ENCODE measurements at places on chromosomes 3 and 15.

DNA sequence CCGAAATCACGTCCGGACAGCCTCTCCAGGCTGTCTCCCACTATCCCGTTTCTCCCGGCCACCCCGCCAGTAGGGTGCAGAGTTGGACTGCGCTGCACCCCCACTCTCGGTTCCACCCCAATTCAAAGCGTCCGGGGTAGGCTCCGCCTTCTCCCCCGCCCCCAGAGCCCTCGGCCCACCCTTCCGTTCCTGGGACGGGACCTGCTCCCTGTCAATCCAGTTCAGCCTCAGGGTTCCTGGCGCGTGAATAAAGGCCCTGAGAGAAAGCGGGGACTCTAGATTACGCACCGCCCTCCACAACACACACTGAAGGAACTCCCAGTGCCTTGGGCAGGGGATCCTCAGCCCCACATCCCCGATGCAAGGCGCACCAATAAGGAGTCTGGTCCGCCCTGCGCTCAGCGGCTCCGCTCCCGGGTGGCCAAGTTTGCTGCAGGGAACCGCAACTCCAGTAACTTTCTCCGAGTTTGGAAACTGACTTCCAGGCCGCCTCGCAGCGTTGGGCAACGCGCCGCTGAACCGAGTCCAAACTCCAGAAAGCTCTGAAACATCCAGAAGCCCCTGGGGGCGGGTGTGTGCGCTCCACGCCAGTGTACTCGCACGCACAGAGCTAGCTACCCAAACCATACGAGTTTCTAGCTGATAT, 1.9 kb downstream of the ADAMTS9 start:
- no peak for DNase-seq

DNA sequence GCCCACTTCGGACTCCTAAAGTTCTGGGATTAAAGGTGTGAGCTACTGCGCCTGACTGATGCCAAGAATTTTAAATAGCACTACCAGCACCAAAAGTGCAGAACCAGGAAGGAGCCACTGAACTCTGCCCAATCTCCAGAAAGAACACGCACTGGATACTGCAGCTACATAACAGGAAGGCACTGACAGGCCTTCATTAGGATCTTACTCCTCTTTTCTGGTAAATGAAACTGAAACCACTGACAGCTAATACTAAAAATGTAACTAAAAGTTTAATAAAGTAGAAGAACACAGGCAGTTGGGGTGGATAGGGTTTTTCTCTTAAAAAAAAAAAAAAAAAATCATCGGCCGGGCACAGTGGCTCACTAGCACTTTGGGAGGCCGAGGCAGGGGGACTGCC, 74.1 kb upstream of the CHRM5 start:
- no peak for DNase-seq

DNA sequence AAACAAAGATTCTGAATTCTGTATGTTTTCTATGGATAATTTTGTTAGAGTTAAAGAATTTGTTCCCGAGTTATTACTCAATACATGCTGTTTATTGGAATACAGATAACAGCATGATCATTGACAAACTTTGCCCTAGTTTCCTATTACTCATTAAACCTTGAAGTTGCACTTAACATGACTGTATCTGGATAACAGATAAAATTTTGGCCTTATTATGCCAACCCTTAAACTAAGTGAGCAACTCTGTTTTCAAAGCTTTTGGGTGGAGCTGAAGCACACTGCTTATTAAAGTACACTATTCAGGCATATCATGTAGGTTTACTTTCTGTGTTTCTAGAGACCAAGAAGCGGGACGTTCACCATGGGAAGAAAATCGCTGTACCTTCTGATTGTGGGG, at the start of gene AADAC:
Gene AADAC (plus strand): TSS at position 318 of the 400 bp plus-strand sequence. CDS start 47 bp downstream, at position 365.
- no peak for DNase-seq

DNA sequence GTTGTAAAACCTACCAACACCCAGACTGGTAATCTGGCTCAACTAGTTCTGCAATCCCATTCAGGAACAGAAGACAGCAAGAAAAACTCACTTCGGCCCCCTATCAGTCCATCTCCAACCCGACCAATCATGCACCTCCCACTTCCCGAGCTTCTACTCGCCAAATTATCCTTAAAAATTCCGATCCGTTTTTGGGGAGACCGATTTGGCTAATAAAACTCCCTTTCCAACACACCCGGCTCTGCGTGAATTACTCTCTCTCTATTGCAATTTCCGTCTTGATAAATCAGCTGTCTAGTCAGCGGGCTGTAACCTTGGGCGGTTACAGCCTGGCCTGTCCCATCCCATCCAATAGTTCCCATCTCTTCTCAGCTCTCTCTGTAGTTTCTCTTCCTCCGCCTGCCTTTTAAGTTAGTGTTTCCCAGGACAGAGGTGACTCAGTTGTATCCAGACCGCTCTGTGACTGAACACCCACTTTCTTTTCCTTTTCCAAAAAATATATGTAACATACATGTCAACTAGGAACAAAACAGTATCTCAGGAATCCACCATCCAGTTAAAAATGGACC, 780 bp upstream of the ACAD9 start:
- DNase-seq: peak; percentile 78

- peak; percentile 95 for DNase-seq
Measured at GRCh38 chr15:59063042-59063441, 41.9 kb upstream of the CCNB2 start.

DNA sequence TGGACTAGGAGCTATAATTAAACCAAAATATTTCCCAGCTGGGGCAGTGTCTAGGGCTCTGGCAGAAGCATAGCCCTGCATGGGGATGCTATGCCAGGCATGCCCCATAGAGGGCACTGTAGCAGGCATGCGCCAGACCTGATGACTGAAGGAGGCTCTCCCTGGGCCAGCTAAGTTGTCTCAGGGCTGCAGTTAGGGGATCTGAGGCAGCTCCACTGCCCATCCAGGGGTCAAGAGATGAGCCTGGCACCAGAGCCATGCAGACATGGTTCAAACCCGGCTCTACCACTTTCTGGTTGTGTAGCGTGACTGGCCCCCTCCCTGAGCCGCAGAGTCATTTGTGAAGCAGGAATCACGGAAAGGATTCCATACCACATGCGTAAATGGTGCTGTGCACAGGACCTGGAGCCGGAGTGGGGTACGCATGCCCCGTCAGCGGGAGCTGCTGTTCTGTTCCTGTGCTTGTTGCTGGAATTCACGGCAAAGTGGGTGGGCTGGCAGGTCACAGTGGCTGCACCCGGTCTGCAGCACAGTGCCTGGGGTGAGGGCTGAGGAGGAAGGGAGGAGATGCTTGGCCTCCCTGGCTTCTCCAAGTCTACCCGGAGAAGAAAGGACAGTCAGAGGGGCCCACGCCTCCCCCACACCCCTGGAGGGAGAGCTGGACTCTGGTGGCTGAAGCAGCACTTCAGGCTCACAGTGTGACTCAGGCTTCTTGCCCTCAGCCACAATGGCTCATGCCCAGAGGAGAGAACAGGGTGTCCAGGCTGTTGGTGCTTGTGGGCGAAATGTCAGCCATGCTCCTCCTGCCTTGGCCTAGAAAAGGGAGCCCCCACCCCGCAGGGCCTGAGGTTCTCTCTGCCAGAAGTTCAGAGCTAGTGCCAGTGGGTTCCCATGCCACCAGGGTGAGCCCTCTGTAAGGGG, 43.1 kb downstream of the DNASE1L3 start:
- peak; percentile 87 for DNase-seq

GRCh38 chr3:123072152-123072551, 5.3 kb downstream of the PDIA5 start:
- DNase-seq: no peak

DNA sequence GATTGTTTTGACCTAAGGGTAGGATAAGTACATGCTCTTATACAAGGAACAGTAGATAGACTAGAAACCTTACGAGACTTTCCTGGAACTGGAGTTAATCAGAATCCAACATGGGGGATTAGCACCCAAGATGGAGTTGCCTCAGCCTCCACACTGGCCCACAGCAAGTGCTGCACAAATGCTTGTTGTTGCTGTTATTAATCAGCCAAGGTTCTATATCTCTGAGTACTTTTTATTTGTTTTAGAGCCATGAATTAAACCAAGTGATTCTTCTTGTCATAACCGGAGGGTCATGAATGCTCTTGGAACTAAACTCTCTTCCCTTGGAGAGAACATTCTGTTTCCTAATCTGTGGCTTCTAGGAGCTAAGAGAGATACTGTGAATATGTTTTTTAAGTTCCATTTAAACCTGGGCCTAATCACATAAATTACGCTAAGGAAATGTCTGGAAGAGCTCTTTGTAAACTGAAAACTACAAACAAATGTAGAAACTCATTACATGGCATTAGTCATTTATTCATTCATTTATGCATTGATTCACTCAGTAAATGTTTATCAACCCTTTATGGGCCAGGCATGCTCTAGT, 5.7 kb upstream of the IL16 start:
- DNase-seq: no peak

- DNase-seq: no peak
Measured at GRCh38 chr15:37058316-37058985, 41.9 kb downstream of the MEIS2 start.

- peak; percentile 60 for DNase-seq
Measured at GRCh38 chr3:195269375-195270078, 1.4 kb downstream of the XXYLT1 start.

- peak; percentile 59 for DNase-seq
Measured at GRCh38 chr15:40282869-40283614, at the start of gene ANKRD63. Gene ANKRD63, minus strand, starts transcription at chr15:40283064. Its CDS starts 478 bp downstream, at chr15:40282586.

- DNase-seq: no peak
Measured at GRCh38 chr3:181712553-181713279, 991 bp downstream of the SOX2 start.

DNA sequence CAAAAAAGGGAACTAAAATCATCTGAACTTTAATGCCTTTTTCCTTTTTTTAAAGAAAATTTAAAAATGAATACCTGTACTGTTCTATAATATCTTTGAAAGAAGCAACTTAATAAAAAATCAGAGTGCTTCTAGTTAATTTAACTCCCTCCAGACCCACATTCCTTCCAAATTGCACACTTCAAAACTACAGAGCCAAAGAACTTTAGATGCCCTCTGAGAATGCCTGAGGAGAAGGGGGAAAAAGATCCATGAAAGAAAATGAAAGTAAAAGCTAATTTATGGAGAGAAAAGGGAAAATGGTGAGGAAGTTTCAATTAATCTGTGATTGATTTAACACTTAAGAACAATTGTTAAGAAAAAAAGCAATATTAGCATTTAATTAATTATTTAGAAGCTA, 1141.6 kb downstream of the IGSF11 start:
- DNase-seq: no peak

DNA sequence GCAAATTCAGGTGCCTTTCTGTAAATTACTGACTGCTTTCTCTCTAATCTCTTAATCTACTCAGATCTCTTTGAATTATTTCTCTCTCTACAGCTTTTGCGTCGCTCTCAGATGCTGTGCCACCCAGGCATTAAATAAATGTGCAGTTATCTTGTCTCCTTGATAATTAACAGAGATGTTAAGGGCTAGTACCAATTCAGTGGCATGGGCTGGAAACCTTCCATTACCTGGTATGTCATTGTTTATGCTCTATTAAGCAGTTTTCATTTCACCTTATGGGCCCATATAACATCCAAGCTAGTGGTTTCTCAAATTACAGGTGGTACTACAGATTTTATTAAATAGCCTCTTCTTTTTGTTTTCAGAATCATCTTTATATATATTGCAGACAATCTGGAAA, 66.0 kb downstream of the PEX5L start:
- no peak for DNase-seq

DNA sequence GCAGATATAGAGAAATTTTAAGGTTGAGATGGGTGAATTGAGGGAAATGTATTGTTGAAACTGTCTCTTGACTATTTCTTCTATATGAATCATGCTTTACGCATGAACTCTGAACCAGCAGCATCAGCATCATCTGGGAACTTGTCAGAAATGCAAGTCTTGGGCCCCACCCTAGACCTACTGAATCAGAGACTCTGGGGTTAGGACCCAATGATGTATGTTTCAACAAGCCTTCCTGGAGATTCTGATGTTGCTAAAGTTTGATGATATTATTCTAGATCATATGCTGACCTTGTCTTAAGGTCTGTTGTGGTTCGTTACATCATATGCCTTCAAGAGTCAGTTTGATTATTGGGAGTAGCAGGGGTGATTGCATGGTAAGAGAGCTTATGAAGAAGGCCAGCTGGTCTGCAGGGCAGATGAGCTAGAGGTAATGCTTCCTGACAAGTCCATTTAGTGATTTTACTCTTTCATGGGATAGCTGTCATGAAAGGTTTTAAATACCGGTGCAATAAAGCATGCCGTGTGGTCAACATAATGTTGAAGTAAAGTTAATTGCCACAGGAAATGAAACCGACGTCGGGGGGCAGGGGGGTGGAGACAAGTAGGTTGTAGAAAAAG, 152.4 kb upstream of the MRPL3 start:
- no peak for DNase-seq

DNA sequence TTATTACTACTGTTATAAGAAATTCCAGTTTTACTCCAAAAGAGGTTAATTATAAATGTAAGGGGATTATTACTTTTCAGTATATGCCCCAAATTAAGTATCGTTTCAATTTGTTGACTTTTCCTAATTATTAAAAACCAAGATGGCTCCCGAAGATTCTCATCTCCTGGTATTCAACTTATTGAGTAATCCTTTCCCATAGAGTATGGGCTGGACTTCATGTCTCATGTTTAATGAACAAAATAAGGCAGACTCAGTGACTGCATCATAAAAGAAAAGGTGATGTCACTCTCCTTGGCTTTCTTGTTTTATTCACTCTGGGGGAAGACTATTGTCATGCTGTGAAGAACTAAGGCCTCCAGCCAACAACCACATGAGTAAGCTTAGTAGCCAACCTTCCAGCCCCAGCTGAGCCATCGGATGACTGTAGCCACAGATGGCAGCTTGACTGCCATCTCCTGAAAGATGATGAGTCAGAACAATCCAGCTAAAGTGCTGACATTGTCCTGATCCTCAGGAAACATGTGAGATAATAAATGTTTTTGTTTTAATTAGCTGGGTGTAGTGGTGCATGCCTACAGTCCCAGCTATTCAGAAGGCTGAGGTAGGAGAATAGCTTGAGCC, 17.3 kb downstream of the IGF2BP2 start:
- peak; percentile 12 for DNase-seq

DNA sequence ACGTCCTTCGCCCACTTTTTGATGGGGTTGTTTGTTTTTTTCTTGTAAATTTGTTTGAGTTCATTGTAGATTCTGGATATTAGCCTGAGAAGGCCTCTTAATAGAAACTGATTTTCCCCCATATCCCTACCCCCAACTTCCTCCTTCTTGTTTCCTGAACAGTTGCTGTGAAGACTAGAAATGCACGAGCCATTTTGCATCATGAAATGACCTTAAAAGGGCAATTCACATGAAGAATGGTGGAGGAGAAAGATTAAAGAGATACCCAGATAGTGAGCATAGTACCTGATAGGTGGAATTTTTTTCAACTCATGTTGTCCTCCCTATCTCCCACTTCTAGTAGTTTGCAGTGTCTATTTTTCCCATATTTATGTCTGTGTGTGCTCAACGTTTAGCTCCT, 55.2 kb upstream of the KCNH8 start:
- DNase-seq: no peak

GRCh38 chr3:99962703-99963102, 145.0 kb downstream of the CMSS1 start:
- DNase-seq: no peak

DNA sequence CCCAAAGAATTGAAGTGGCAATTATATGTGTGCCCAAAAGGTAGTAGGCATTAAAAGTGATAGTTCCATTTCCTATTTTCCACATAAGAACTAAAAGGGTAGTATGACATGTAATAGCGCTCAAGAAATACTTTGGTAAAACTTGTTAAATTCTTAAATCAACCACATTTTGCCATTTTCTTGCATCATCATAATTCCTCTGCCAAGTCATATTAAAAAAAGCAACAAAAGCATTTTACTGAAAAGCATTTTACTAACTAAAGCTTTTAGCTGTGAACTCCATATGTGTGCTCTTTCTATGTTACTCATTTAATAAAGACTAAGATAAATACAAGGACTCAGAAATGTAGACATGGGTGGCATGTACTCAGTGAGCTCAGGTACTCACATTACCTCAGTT, 70.1 kb downstream of the GPR160 start:
- no peak for DNase-seq

GRCh38 chr15:82653483-82654168, 6.5 kb upstream of the CPEB1 start:
- no peak for DNase-seq

All from OCI-M1 (cell line).